ENCODE measurements at places on chromosomes 1 and 21.

DNA sequence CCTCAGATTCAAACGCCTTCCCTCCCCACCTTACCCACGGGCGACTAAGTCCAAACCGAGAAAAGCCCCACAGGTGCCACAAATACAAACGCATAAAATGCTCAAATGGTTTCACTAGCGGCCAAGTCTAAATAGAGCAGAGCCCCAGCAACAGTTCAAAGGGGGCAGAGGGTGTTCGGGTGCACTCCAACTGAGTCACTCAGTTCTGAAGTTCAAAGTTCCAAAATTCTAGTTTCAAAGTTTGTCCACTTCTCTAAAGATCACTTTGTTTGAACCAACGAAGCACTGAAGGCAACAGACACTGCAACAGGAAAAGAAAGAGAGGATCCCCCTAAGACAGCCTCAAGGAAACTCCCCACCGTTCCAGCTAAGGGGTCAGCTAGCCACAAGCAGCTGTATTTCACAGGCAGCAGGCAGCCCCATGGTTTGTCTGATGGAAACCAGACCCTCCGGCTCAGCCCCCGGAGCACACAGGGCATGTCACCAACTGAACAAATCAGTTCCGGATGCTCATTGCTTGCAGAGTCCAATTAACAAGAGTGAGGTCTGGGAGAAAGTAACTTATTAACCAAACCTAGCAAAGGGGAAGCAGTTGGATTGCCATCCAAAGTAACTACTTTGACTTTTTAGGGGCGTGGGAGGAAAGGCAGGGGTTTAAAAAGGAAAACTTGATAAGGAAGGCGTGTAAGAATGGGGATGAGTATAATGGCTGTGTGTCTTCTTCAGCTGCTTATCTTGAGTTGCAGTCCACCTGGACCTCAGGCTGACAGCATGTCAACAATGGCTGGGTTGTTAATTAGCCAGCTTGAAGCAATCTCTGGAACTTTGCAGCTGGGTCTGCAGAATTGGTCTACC, 1423.9 kb upstream of the PRMT6 start:
- DNase-seq, result no peak

DNA sequence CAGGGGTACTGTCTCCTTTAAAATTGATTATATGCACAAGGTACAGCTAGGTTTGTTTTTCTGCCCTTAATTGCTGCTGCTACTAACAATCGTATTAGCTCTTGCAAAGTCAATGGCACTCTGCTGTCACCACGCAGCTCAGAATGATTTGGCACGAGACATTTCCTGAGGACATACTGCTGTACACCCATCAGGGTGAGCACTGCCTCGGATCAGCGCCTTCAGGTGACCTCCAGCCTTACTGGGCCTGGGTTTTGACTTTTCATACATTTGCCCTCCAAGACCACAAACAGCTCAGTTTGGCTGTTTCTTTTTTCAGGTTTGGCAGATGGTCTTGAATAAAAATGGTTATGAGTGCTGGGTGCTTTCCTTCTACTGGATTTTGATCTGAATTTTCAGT, 110.9 kb downstream of the NTPCR start:
- DNase-seq, result no peak

DNA sequence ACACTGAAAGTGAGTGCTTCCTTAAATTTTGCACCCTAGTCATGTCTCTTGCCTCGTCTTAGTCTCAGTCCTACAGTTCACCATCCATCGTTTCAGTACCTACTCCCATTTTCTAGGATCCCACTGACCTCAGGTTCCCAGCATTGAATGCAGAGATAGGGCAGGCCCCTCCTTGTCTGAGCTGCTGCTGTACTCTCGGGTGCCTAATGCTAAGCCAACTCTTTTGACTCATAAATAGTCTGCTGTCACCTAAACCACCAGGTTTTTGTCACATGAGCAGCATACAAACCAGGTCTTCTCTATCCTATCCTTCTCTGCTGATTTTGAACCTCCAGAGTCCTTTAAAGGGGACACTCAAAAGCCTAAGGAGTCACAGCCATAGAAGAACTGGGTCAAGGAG, 3.0 kb downstream of the ARHGAP30 start:
- no peak for DNase-seq

GRCh38 chr21:36030581-36031189, 29.6 kb downstream of the SETD4 start:
- no peak for DNase-seq

GRCh38 chr1:200034761-200035396, 7.4 kb downstream of the NR5A2 start:
- DNase-seq, result no peak

DNA sequence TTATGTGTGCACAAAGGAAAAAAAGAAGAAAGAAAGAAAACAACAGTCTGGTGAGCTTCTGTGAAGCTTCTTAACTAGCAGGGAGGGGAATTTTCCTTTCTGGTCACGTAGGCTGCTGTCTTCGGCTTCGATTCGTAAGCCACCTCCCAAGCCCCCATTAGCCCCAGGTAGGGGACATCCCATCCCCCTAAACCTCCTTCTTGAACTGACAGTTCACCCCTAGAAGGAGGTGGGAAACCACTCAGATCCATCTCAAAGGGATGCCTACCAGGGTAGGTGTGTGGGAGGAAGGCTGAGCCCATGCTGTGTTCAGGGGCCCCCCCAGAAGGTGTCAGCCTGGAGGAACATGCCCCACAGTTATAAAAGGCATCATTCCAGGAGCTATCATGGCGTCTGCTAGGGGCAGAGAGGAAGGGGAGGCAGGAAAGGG, 25.8 kb downstream of the CD247 start:
- DNase-seq, result peak; percentile 39
